Mucosa of gallbladder (tissue), 1 donor: ENCODE measurements at places on chromosomes 5 and 9. TPM values are rescaled to one million over a fixed set of nuclear protein-coding genes. Genes with fewer than 3 reads are reported as not detected.

GRCh38 chr5:13218518-13218917 lies 726.0 kb downstream of the DNAH5 start:
- no peak for DNase-seq

The PITX1 gene
- total RNA-seq = 7.3 TPM

The STK10 gene
- 45.1 TPM for total RNA-seq

DNA sequence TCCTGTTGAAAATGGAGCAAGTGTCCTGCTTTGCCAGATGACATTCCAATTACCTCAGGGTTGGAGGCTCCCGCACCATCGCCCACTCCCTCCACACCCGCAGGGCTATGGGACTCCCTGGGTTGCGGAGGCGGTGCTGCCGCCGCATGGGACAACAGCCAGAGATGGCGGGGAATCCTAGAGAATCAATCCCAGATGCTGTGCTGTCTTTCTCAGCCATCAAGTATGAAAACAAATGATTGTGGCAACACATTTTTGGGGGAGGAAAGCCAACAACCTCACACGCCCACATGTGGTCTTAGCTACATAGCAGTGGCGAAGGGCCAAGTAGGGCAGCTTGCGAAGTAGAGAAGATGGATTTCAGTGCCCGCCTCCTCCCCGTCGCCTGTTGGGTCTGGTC lies 46.7 kb downstream of the IL31RA start:
- DNase-seq = no peak

DNA sequence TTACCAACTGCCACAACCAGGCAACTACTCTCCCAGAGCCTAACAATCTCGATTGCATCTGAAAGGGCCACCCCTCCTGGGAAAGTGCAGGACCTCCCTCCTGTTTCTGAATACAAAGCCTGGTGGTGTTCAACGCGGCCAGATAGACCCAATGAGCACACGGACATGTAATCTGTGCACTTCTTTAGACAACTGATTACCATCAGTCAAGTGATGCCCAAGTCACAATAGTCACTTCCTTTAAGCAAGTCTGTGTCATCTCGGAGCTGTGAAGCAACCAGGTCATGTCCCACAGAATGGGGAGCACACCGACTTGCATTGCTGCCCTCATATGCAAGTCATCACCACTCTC lies 739 bp downstream of the C9orf72 start:
- peak; percentile 46 for DNase-seq

GRCh38 chr9:21872696-21873095 lies 70.3 kb downstream of the MTAP start:
- DNase-seq = no peak

- no peak for DNase-seq
Measured at GRCh38 chr5:156434471-156434870, 107.5 kb downstream of the SGCD start.

The PCDHA10 gene
- 2.9 TPM for total RNA-seq

DNA sequence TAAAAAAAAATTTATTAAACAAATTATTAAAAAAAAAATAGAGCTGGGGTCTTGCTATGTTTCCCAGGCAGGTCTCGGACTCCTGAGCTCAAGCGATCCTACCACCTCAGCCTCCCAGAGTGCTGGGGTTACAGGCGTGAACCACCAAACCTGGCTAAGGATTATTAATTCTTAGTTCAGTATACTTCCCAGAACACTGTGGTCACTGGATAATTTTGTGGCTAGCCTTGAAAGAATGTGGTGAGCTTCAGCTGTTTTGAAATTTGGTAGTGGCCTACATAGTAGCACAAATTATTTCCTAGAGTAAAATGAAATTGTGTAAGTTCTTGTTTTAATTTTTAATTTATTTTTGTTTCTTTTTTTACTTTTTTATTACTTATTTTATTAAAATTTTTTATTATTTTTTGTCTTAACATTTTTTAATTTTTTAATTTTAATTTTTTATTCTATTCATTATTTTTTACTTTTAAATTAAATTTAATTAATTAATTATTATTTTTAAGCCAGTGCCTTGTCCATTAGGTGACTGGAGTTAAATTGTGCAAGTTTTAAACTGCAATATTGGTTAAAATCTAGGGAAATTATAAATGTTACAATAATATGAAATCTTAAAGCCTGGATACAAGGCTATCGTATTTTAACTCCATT lies 23.0 kb downstream of the ARRDC3 start:
- DNase-seq = no peak

DNA sequence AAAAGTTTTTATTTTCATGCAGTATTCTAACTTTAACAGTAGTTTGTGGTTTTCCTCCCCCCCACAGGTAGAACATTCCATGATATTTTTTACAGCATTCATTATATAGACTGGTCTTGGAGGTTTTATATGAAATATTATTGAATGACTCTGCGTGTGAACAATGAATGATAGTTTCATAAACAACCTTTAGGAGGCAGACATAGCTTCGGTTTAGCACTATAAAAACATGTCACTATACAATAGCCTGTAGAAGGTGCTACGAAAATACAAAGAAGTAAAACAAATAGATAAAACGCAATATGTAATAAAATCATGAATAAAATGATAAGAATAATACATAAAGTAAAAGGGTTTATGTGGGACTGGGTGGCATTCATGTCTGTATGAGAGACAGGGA lies 8.5 kb downstream of the KLF4 start:
- DNase-seq = no peak

DNA sequence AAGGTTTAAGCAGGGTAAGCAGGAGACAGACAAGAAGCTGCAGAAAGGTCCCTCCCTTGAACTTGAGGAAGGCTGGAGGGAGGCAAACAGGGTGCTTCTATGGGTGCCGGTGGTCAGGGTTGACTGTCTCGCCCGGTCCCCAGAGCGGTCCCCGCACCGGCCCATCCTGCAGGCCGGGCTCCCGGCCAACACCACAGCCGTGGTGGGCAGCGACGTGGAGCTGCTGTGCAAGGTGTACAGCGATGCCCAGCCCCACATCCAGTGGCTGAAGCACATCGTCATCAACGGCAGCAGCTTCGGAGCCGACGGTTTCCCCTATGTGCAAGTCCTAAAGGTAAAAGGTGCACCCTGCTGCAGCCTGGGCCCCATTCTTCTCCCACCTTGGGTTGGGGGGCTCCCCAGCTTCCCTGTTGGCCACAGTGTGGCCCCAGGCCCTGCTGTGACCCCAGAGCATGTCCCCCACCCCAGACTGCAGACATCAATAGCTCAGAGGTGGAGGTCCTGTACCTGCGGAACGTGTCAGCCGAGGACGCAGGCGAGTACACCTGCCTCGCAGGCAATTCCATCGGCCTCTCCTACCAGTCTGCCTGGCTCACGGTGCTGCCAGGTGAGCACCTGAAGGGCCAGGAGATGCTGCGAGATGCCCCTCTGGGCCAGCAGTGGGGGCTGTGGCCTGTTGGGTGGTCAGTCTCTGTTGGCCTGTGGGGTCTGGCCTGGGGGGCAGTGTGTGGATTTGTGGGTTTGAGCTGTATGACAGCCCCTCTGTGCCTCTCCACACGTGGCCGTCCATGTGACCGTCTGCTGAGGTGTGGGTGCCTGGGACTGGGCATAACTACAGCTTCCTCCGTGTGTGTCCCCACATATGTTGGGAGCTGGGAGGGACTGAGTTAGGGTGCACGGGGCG lies 5.7 kb downstream of the FGFR4 start:
- DNase-seq = no peak

DNA sequence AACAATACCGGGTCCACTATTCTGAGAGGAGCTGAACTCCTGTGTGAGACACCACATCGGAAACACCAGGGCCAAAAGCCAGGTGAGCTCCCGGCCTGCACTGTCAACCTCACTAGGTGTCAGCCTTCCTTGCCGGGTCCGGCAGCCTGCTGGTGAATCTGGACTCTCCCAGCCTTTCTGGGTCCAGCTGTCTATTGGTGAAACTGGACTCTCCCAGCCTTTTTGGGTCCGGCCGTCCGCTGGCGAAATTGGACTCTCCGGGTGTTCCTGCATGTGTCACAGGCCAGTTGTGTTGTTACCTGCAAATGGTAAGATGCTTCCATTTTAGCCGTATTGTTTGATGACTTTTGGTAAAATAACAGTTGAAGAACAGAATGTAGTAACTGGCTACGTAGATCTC lies 801.5 kb downstream of the CDH9 start:
- no peak for DNase-seq

DNA sequence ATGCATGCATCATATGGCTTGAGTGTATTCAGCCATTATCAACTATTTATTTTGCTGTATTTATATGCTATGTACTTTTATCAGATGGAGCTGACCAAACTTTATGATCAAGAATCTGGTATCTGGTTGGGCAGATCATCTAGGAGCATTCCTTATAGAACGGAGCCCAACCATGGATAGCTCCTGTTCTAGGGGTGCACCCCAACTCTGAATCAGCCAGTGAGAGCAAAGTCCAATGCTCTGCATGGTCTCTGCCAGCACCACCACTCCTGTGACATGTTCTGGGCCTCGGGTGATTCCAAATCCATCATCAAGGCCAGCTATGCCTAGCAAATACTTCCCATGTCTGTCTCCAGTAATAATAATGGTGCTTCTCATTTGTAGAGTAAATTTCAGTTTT lies 517.5 kb downstream of the AGTPBP1 start:
- DNase-seq = no peak

GRCh38 chr9:77731008-77731698 lies 83.0 kb upstream of the GNA14 start:
- DNase-seq = no peak

- no peak for DNase-seq
Measured at GRCh38 chr5:148583421-148583965, 70.8 kb downstream of the HTR4 start.

The PCDHGA12 gene
- 10.2 TPM for total RNA-seq

The GPR150 gene
- not detected for total RNA-seq

The HSPB3 gene
- 0.46 TPM for total RNA-seq

DNA sequence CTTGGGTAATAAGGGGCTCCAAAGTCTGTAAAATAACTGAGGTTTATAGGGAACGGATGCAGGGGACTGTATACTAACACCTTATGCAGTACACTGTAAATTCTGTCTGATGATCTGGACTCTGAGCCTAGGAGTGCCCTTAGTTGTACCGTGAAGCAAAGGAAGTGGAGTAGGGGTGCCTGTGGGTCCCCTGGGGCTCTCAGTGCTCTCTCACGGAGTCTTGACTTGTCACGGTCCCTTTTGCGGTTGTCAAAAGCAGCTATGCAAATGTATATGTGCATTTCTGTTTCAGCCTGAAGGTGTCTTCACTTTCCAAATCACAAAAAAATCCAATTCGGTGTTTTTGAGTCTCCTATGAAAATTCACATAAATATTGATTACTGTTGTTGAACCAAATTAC lies 17.8 kb downstream of the DMRT1 start:
- DNase-seq = no peak

DNA sequence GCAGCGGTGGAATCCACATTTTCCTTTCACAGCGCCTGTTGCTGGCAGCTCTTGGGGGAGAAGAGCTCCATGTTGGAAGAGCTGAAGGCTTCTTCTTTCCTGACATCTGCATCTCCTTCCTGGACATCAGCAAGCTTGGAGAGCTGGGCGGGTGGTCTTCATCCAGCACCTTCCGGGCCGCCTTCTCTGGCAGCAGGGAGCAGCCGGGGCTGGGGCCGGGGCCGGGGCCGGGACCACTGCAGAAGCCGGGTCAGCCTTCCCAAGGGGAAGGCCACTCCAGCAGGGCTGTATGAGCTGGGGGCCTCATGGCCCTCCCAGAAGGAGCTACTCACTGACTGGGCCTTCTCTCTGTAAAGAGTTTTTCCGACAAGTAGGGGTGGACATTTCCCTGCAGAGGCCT lies 787.5 kb downstream of the TLE4 start:
- no peak for DNase-seq

The SPDL1 gene
- 4.6 TPM for total RNA-seq

The RASEF gene
- 30.3 TPM for total RNA-seq

The GZMA gene
- total RNA-seq = 5.4 TPM
